ENCODE measurements at places on chromosomes 5 and 9.

DNA sequence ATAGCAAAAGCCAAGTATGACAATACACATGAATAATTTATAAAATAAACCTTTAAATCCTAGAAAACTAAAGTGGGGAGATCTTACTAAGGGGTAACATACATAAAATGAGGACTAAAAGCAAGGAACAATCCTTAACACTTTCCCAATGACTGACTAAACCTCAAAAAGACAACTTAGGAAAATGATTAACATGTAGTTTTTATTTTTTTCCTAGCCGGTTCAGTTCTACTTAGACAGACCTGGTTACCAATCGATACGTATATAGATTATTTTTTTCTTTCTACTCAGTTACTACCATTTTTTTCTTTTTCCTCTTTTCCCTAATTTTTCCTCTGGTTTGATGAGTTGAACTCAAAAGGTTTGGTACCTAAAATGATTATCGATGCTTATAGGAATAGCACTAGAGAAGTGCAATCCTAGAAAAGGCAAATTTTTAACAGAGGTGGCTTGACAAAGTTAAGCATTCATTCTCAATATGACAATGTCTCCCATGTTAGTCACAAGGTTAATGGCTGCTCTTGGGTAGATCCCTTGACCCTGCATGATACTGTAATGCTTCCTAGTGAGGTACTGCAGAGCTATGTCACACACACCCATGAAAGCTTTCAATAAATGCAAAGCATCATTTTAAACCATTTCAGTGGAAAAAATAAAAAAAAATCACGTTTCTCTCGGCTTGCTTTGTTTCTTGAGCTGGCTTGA lies 41.5 kb downstream of the FBXO4 start:
- ATAC-seq = no peak

DNA sequence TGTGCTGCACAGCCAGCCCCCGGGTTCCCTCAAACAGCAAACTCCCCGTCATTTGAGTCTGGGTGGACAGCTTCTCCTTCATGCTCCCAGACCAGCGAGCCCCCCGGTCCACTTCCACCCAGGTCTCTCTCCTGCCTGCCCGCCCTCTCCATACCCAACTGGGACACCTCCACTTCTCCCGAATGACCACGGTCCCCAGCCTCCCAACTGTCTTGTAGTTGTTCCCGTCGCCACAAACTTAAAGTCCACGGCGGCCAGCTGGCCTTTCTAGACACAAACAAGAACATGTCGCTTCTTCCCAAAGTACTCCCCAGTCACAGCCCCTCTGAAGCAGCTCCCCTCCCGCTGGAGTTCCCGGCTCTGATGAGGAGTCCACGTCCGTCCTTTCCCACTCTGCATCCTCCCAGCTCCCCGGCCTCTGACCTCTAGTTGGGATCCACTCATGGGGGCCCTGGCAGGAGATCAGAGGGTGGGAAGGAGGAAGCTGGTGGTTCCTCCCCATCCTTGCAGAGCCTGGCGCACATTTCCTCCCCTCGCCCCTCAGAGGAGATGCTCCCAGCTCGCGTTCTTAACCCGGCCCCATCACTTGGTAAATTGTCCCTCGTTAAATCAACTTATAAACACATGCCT lies 24.1 kb upstream of the PPP1R26 start:
- no peak for ATAC-seq

DNA sequence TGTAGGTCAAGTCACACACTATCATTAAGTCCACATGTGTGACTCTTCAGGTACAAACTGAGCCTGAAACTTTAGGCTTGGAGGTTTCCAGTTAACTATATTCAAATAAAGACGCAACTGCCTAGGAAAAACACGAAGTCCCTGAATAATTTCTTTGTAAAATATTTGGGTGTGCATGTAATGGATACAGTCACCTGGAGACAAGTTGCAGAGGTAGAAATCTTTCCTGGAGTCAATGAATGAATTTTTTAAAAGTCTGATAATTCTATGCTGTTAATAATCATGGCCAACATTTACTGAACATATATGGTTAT lies 132.7 kb downstream of the MTX3 start:
- ATAC-seq = no peak

GRCh38 chr5:174920906-174921550 lies 196.6 kb downstream of the MSX2 start:
- no peak for ATAC-seq

GRCh38 chr5:158419186-158419585 lies 560.2 kb upstream of the CLINT1 start:
- ATAC-seq = no peak

- no peak for ATAC-seq
Observed at GRCh38 chr9:110464321-110464720, 115.2 kb downstream of the SVEP1 start.

Data from motor neuron (in vitro differentiated cells).